Fibroblast of upper back skin (primary cell): ENCODE measurements at places on chromosomes 3 and 15.
A peak's percentile ranks its signal among the peaks of the same experiment; 100 is the strongest.

GRCh38 chr3:4038351-4038750, 239.1 kb downstream of the LRRN1 start:
- DNase-seq = no peak

DNA sequence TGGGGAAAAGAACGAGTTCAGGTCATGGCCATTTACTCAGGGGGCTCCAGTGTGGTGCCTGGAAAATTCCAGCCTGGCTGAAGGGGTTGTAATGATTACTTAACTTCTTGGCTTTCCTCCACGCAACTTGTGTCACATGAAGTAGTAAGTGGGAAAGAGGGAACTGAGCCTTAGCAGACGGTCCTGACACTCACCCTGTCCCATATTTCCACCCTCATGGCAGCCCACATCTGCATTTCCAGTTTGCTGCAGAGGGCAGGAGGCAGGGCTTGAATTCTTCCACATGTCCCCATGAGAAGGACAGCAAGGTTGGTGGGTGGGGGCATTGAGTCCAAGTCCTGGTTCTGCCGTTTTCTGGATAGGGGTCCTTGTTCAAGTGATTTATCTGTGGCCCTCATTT, 7.8 kb upstream of the CAMP start:
- no peak for DNase-seq

DNA sequence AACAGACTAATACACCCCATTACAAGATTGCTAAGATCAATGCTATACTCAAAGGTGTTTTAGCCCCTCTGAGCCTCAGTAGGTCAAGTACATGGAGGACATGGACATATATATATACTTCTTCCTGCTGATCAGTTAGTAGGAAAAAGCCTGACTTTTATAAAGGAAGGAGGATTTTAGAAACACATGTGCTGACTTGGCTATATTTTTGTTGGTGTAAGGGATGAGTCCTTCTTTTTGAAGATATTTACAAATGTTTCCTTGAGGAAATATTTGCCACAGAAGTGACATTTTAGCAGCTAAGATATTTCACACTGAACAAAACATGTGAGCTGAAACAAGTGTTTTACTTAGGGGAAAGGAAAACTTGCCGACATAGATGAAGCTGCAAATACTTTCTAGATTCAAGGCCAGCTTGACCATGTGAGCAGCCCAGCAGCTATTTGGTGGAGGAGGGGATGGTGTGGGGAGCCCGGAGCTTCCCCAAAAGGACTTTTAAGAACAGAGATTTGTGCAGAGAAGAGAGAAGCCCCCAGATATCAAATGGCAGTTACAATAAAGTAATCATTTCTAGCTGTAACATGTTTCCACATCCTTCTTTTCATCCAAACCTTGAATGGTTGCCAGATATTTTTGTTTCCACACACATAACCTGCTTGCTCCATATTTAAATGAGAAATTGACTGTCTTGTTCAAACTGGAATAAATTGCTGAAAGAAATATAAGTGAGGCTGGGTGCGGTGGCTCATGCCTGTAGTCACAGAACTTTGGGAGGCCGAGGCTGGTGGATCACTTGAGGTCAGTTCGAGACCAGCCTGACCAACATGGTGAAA, 111.7 kb upstream of the NR2F2 start:
- DNase-seq = no peak

DNA sequence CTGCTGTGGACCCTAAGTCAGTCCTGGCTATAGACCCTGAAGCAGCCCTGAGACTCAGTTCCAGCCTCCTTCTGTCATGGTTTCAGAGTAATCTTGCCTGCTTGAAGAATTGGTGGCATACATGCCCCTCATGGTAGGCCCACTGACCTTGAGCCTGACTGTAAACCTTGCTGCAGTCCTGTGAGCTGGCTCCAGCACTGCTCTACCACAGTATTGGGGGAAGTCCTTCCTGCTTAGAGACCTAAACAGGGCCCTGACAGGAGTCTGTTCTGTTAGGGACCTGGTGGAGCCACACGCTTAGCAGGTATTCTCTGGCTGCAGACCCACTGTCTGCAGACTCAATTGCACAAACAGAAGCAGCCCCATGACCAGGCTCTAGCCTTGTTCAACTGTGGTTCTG, 47.1 kb downstream of the OXSM start:
- DNase-seq = no peak

DNA sequence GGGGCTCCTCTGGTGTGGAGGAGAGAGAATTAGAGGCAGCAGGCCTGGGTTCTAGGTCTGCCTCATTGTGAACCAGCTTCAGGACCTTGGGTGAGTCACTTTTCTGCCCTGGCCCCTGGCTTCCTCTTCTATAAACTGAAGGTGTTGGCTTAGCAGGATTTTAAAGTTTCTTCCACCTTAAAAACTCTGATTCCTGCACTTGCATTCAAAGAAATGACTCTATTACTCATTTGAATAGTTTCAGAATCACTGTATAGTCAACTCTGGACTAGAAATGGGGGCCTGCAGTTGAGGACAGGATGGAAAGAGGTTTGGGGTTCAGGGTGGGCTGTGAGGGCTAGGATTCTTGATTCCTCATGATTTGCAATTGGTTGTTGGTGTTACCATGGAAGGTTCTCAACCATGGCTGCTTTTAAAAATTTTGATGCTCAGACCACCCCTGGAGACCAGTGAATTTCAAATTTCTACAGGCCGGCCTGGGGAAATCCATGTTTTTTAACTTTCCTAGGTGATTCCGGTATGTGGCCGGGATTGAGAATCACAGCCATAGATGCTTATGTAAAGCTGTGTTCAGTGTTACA, 19.9 kb downstream of the SMAD3 start:
- DNase-seq = no peak

GRCh38 chr3:37145611-37146010, 28.8 kb downstream of the LRRFIP2 start:
- DNase-seq = no peak

DNA sequence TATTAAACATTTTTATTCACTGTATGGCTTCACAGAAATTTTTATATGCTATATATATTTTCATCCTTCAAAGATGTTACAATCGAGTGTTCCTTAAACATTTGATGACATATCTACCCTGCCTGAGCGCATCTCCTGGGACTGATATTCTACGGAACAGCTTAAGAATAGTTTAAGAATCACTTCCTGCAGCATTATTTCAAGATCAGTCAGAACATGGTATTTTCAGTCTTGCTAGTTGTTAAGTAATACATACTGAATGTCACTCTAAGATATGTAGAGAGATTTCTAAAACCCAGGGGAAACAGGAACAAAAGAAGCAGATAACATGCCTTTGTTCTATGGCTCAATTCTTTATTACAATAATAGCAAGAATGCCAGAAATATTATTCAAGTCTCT, 8.7 kb downstream of the COL8A1 start:
- DNase-seq = peak; percentile 74

DNA sequence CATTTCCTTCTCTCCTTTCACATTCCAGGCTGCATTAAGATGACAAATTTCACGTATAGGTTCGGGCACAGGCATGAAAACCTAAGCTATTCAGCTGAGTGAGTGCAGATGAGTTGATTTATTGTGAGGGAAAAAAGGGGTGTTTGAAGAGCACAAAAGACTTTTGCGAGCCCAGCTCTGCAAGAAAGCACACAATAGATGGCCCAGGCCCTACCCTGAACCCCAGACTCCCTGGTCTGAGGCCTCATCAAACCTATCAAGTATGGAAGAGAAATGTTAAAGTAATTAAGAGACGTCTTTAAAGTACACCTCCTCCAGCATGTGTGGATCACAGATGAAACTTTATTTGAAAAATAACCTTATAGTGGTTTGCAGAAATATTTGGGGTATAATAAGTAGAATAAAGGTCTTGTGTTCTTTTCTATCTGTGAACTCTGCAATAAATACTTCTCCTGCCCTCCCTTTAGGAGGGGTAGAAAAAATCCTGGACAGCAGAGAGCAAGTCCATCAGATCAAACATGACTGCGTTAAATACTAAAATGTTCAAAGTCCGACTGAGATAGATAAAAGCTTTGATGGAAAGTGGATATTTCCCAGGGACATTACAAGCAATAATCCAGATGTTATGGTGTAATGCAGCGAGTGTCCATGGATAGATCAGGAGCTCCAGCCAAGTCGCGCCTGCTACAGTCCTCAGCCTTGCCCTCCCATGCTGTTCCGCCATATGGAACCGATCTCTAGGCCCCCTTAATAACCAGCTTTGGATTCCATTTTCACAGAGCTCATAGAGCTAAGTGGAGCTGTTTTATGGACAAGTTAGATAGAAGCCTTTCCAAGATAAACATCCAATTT, 121.5 kb downstream of the MCTP2 start:
- peak; percentile 55 for DNase-seq

DNA sequence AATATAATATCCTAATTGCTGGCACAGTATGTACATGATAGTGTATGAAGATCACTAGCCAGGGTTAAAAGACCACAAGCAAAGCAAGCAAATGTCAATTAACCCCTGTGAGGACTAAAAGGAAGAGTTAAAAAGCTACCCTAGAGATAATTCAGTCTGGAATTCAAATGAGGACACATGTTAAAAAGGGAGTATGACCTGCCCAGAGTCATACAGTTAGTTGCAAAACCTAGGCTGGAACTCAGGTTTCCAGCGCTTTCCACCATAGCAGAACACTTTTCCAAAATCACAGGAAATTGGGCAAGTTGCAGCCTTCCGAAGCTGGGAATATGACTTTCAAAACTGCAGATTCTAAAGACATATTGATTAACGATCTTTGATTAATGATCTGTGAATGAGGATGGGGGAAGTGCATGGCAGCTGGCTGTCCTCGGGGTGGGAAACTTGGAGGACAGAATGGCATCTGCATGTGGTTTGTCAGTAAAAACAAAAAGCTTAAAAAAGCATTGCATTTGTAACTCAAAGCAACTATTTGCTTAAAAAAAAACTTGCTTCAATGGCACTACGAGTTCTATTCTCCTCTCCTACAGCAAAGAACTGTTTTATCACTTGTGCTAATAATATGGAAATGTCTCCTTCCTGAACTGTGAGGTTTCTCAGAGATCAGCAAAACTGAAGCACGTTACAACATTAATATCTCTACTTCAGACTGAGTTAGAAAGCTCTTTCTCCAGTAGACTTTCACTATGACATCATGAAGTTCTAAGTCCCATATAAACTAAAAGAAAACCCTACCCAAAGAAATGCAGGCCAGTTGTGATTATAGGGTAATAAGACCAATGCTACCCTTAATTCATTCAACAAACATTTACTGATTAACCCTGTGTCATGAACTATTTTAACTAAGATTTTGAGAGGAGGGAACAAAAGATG, 46.2 kb downstream of the IGSF11 start:
- DNase-seq = no peak

- no peak for DNase-seq
These were observed 50.3 kb downstream of the ABTB1 start for GRCh38 chr3:127723011-127723567.

DNA sequence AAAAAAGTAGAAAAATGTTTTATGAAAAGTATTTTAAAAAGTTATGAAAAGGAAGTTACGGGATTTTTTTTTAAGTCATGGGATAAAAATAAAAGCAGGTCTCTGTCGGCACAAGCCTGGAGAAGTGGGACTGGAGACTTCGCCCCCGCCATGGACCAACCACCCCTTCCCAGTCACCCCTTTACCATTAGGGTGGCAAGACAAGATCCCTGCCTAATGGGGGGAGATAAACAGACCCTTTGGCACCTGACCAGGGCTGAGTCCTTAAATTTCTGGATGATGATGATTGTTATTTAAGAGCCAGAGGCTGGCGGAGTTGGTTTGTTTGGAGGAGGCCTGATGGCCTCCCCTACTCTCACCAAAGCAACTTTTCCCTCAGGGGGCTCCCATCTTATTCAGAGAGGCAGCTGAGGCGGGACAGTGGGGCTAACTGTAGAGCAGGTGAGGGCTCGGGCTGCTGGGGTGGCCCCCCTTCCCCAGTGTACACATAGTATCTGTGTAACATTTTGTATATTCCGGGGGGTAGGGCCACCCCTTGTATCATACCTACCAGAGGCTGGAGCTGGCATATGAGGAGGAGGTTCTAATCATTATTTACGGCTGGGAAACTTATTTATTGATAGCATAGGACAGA, 74.0 kb downstream of the ADAMTS7 start:
- DNase-seq = no peak

- no peak for DNase-seq
These were observed 2.9 kb upstream of the P2RY12 start for GRCh38 chr3:151387432-151387831.

DNA sequence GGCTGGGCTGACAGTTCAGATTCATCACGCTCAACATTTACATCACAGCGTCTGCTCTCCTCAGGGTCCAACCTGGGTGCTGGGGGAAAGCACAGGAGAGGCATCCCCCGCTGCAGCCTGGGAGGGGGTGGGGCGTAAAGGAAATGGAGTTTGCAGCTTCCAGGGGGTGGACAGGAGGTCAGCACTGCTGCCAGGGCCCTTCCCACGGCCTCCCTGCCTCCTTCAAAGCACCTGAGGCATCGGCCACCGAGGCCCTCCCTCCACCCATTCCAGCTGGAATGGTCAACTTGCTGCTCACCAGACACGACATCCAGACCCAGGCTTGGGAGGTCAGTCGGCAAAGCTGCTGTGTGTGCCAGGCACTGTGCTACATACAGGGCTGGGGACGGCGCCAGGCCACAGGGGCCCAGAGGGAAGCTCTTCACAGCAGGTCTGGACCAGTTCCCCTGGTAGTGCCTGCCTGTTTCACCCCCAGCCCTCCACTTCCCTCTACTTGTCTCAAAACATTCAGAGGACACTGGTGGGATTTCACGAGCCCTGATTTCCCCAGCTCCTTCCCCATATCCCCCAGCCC, 120.7 kb downstream of the ANP32A start:
- no peak for DNase-seq

GRCh38 chr3:8732413-8732812, 1.2 kb upstream of the CAV3 start:
- DNase-seq = no peak

- no peak for DNase-seq
These were observed 277.9 kb upstream of the GADL1 start for GRCh38 chr3:31172336-31172735.

GRCh38 chr3:60017631-60018030, 967.8 kb upstream of the CFAP20DC start:
- peak; percentile 84 for DNase-seq
